ENCODE measurements at places on chromosomes 12 and 14. TPM values are rescaled to one million over a fixed set of nuclear protein-coding genes. Genes with fewer than 3 reads are reported as not detected.

GRCh38 chr12:118870551-118870950, 110.8 kb upstream of the SRRM4 start:
- H3K27me3 ChIP-seq: peaks cover 4% of the 10 kb centered on the region
- no peak overlapping the region for H3K4me3 ChIP-seq
- no peak for ATAC-seq
- no peaks in the 10 kb centered on the region for H3K36me3 ChIP-seq
- H3K4me1 ChIP-seq: no peaks in the 10 kb centered on the region

DNA sequence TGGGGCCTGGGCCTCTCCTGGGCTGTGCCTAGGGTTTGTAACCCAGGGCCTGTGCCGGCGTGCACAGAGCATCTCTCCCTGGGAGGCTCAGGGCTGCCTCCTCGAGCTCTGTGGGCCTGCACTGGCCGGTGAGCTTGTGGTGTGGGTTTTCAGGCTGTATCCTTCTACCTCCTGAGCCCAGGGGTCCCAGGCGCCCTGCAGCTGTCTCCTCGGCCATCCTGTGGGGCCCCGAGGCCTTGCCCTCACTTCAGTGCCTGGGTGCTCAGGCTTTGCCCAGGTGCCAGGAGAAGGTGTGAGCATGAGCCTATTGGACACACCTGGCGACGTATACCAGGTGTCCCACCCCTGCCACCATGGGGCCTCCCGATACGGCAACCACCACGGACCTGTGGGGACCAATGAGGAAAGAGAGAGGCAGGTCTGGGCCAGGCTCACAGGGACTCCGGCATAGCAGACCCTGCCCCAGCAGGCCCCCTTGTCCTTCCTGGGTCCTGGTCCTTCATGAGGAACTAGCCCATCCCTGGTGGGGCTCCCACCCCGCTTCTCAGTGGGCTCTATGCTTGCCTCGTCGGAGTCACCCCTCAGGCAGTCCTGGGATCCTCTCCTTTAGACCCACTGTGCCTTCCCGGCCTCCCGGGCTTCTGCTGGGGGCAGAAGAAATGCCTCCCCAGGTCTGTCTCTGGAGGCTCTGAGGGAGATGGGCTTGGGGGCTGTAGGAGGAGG, 400.2 kb downstream of the TMEM121 start:
- H3K36me3 ChIP-seq: no peaks in the 10 kb centered on the region
- no peak for ATAC-seq
- H3K4me3 ChIP-seq: no peak overlapping the region
- H3K27me3 ChIP-seq: peaks cover 17% of the 10 kb centered on the region
- no peak overlapping the region for H3K27ac ChIP-seq

Gene DIO2
- total RNA-seq: 0.13 TPM

Gene KRT77
- total RNA-seq: not detected

Gene MAP3K12
- total RNA-seq: 18.2 TPM

GRCh38 chr12:6647083-6647604, at the start of gene ACRBP:
Gene ACRBP (minus strand): TSS chr12:6647432. CDS start chr12:6647366, 66 bp downstream.
- peak within 1 kb of the TSS; percentile 61 for H3K4me3 ChIP-seq
- peaks cover 43% of the 10 kb centered on the region for H3K36me3 ChIP-seq
- peak; percentile 47 for ATAC-seq
- peaks cover 5% of the 10 kb centered on the region for H3K4me1 ChIP-seq
